GM04503 (cell line): ENCODE measurements at places on chromosomes 12 and 14.

DNA sequence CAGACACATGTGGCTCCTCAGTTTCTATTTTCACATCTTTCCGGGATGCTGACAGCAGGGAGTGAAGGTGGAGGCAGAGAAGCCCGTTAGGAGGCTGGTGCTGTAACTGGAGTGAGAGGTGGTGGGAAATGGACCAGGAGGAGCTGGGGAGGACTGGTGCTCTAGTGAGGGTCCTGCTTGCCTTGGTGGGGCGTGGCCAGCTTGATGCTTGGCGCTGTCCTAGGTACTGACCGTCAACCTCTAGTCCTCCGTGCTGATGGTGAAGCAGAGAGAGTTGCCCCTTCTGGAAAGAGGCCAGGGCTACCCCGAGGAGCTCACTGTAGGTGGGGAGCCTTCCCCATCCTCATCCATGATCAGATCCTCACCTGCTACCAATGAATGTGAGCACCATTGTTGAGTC lies 1.4 kb downstream of the TRMT61A start:
- no peak for DNase-seq

DNA sequence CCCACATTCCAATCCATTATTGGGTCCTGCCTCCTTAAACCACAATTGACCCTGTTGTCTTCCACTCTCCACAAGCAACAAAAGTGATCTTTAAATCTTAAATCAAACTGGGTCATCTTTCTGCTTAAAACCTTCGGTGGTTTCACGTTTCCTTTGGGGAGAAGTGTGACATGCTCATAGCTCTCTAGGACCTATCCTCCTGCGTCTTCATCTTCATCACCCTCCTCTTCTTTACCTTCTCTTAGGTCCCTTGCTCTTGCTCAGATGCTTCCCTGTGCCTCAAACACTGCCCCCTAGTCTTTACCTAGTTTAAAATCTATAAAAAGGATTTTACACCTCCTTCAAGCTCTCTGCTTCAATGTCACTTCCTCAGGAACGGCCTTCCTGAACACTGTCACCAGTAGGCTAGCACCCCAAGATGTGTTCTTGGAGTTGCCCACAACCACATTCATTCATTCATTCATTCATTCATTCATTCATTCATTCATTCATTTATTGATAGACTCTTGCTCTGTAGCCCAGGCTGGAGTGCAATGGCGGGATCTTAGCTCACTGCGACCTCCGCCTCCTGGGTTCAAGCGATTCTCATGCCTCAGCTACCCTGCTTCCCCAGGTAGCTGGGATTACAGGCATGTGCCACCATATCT lies 46.8 kb downstream of the GALNT4 start:
- no peak for DNase-seq

GRCh38 chr14:61841145-61841544 lies 78.9 kb downstream of the SNAPC1 start:
- no peak for DNase-seq

DNA sequence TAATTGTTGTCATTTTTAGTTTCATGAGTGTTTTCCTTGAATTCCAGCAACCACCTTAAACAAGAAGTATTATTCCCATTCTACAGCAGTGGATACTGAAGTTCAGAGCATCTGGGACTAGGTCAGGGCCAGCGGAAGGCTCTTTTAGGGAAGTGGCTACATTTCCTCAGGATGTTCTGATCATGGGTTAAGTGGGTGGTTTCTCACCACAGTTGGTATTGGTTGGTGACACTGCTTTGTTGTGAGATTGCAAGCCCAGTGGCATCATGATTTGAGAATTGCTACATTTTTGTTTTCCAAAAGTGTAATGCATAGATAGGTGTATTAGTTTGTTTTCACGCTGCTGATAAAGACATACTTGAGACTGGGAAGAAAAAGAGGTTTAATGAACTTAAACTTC lies 47.1 kb downstream of the SYNE2 start:
- DNase-seq: no peak

DNA sequence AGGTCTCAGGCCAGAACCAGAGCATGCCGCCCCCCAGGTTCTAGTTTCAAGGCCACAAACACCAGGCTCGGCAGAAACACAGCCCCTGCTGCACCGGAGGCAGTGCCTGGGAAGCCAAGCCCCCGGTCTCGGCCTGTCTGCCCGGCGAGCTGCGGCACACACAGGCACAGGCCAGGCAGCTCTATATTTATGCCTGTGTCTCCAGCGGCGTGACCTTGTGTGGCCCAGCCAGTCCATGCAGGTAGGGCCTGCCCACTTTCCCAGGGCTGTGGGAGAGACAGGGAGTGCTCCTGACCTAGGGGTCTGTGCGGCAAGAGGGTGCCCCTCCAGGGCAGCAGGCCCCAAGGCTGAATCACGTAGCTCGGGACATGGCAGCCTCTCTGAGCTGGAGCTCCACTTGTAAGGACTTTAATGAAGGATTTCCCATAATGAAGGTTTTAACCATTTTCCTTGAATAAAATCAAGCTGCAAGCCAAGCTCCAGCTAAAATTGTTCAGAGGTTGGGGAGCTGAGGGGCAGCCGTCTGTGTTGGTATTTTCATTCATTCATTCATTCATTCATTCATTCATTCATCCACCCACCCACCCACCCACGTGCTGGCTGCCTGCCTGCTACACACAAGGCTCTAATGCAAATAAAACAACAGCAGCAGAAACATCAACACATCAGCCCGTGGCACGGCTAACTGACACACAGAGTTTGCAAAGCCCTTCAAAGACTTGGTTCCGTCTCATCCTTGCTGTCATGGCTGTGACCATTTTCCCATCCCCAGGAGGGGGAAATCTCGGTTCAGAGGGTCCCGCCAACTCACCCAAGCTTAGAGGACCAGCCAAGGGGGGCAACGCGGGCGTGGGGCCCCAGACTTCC lies 92.0 kb downstream of the RFLNA start:
- DNase-seq: no peak

DNA sequence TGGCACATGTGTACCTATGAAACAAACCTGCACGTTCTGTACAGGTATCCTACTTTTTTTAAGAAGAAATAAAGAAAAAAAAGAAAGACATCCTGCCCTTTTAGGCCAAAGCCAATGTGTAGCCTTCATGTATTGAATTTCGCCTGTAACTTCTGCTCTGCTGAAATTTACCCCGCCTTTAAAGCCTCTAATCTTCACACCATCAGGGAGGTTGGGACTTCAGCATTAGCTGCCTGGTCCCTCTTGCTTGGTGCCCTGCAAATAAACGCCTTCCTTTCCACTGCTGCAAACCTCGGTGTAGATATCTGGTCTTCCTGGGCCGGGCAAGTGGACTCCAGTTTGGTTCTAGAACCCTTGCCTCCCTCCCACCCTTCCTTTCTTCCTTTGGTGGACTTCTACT lies 2.6 kb upstream of the KRT71 start:
- DNase-seq: no peak

GRCh38 chr12:4643747-4644146 lies 5.1 kb downstream of the AKAP3 start:
- DNase-seq: no peak

GRCh38 chr12:110062241-110062640 lies 13.9 kb upstream of the C12orf76 start:
- no peak for DNase-seq

DNA sequence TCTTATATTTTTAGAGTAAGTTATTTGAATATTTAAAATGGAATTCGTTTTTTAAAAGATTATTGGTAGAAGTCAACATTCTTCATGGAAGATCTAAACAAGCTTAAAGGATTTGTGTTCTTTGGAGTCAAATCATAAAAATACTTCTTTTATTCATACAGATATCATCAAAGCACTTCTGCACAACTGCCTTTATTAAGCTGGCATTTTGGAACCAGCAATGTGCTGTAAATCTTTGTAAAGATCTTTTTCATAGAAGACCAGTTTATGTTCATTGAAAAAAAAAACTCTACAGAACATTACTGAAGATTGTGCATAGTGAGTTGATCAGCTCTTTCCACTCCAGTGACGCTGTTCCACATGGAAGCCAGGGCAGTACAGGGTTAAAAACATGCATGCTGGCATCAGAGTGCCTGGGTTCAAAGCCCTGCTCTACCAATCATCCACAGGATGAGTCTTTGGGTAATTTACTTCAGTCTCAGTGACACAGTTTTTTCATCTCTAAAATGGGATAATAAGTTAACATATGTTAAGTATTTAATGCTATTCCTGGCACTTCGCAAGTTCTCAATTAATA lies 109.6 kb upstream of the SLC38A4 start:
- DNase-seq: no peak

DNA sequence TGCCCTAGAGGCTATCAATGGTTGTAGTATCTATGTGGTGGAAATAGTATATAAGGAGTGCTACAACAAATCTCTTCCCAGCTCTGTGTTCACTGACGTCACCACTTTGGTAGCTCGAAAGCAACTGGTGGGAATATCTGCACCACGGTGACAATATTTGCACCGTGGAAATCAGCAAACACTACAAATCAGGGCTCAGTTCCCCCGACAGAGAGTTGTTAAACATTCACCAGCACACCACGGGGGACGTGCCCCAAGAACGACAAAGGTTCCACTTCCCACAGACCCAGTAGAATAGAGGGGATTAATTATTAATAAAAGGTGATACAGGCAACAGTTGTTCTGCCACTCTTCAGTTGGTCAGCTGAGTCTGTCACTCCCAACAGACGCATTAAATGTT lies 98.4 kb downstream of the CCDC60 start:
- no peak for DNase-seq

- DNase-seq: no peak
Measured at GRCh38 chr12:109428037-109428629, 49.0 kb downstream of the KCTD10 start.
